GDM1 (cell line): ENCODE measurements at places on chromosomes 3 and 15.
A peak's percentile ranks its signal among the peaks of the same experiment; 100 is the strongest.

DNA sequence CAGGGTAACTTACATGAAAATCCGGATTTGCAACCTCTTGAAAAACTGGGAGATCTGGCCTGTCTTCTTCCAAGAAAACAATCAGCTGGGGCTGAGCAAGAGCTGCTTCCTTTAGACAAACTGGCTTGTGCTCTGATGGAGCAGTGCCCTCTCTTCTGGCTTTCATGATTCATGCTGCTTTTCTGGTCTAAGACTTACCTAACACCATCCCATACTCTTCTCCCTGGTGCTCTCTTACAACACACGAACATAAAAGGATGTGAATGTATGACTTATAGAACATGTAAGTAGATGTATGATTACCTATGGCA, 9.9 kb downstream of the TJP1 start:
- DNase-seq = no peak

DNA sequence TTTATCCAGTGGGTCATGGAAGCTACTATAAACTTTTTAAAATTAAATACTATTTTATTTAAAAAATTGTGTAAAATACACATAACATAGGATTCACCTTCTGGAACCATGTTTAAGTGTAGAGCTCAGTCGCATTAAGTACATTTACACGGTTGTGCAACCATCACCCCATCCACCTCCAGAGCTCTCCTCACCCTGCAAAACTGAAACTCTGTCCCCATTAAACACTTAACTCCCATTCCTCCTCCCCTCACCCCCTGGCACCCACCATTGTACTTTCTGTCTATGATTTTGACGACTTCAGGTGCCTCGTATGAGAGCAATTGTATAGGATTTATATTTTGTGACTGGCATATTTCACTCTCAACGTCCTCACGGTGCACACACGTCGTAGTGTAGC, 70.7 kb downstream of the APBA2 start:
- no peak for DNase-seq

GRCh38 chr3:88810455-88810854, 297.0 kb upstream of the EPHA3 start:
- no peak for DNase-seq

- DNase-seq = no peak
These were observed 682.1 kb upstream of the CFAP20DC start for GRCh38 chr3:59731943-59732342.

DNA sequence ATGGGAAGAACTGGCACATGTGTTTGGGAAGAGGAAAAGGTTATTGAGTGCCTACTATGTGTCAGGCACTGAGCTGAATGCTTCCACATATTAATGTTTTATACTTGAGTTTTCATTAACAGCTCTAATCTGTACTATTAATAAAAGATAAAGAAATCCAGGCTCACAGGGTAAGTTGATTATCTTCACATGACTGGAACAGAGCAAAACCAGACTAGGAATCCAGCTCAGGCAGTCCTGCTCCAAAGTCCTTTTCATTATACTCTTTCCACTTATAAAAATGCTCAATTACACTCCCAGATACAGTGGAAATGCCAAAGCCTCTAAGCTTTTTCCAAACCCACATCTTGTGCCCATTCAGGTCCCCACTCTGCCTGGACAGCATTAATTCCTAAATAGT, 97.6 kb downstream of the TNIK start:
- no peak for DNase-seq

DNA sequence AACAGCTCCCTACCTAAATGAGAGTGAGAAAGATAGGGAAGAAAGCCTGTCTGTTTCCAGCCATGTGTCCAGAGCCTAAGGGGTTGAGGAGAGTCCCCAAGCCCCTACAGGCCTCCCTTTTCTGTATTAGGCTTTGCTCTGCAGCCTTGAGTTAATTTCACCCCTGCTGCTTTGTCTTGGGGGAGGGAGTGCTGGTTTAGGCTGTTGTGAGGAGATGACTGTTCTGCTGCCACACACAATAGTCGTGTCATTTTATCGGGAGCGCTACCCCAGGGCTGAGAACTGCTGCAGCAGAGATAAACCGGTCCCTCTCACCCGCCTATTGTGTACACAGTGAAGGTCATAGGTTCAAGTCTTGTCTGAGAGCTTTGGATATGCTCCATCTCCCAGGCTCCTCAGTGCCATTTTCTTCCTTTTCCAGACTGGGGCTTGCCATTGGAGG, 1.4 kb downstream of the ZNF609 start:
- no peak for DNase-seq

GRCh38 chr15:50886611-50887345, 21.7 kb upstream of the AP4E1 start:
- DNase-seq = no peak

DNA sequence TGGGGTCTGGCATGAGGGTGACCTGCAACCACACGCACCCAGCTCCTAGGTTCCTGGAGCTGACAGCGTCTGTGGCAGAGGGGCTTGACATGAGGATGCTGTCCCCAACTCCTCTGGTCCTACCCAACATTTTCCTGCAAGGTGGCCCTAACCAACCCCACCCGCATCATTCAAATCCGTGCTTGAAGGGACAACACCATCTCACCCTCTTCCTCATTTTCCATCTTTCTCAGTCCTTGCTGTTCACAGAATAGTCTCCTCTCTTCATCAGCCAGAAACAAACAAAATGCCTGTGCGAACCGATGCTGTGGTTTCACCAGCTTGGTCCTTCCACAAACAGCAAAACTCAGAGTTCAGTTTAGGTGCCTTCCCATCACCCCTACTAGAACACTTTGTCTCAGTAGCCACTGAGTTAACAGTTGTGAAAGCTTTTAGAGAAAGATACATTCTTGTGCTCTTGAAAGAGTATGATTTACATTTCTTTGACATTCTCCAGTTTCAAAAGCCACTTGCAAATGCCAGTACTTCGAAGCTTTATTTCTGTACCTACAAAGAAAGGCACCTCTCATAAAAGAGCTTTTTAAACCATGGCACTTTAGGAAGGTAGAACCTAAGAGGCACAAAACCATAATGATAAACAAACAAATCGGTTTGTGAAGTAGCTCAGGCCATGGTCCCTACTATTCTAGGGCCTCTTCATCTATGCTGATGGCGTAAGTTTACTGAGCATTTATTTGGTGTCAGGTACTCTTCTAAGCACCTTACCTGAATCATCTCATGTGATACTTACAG, 360.1 kb downstream of the SHQ1 start:
- DNase-seq = no peak

- DNase-seq = no peak
These were observed 454.1 kb upstream of the AGTR1 start for GRCh38 chr3:148243609-148244008.

GRCh38 chr15:98946301-98947255, 61.0 kb downstream of the PGPEP1L start:
- DNase-seq = peak; percentile 22

GRCh38 chr3:65114041-65114440, 426.2 kb upstream of the ADAMTS9 start:
- no peak for DNase-seq

- no peak for DNase-seq
These were observed 843.9 kb downstream of the TUSC7 start for GRCh38 chr3:117553461-117553860.

DNA sequence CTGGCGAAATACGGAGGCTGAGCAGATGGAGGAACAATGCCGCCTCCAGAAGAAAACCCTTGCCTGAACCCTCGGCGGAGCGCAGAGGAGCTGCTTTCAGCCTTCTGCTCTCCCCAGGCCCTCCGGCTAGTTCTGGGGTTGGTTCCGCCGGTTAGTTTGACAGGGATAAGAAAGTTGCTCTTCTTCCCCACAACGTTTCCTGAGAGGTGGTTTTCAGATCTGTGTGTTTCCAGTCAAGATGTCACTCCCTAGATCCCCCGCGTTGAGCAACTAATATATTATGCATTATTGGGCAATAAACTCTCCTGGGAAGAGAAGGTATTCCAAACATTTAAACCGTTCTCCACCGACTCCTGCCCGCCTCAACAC, 551 bp downstream of the NLGN1 start:
- no peak for DNase-seq

- peak; percentile 74 for DNase-seq
These were observed 14.4 kb upstream of the BSN start for GRCh38 chr3:49539659-49540560.

DNA sequence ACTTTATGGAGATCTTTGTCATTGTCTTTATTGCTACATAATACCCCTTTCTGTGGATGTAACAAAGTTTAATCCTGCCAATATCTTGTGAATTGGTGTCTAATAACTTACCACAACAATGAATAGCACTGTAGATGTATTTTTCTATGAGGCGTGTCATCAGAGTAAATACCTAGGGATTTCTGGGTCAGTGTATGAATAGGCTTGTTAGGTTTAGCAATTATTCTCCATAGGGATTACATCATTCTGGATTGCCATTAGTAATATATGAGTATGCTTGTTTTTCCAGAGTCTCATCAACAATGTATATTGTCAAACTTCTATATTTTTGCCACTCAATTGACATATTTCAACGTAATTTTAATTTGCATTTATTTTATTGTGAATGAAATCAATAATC, 67.9 kb downstream of the UNC13C start:
- DNase-seq = no peak

DNA sequence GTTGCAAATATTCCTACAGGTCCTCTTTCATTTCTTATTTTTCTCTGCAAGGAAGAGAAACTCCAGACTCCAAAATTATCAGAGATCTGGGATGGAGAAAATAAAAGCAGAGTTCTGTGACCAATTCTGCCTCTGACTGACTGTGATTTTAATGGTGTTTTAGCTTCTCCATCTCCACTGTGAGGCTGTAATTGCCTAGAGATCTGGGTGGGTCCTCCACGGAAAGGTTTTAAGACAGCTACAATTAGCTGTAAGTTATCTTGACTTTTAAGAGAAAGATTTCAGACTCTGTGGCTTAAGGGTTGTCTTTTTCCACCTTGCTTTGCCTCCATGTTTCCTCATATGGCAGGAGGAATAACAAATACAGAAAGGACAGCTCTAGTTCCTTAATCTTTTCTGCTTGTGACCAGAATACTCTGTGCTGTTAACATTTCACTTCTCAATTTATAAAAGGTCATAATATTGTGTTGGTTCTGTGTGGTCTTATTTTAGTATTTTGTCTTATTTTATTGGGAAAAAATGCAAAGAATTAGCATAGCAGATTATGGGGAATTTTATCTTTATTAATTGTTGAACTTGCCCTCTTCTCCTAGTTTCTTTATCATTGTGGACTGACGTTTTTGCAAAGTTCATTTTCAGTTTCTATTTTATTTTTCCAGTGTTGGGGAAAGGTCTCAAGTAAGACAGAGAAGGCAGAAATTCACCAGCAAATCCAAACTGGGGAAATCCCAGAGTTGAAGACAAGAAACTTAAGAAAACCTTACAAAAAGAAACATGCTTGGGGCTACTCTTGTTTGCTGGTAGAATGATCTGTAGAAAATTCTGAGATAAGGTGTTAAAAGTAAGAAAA, 157.9 kb downstream of the RAP2B start:
- DNase-seq = no peak

DNA sequence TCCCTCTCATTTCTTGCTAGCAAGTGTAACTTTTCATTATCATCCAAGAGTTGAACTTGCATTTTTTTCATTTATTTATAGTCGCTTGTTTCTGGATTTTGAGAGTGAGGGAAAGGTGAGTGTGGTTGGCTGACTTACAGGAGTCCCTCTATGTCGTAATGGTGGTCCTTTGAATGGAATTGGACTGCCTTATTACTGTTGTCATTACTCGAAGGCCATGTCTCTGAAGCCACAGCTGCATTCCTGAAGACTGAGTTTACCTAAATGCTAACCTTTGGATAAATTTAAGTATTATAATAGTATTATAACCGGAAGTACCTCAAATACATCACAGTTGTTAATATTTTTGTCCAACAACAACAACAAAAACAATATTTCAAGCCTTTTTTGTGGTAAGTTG, 488.9 kb downstream of the GABRG3 start:
- DNase-seq = no peak

- DNase-seq = peak; percentile 23
These were observed 21.4 kb upstream of the LIPC start for GRCh38 chr15:58410353-58410752.
